ENCODE measurements at places on chromosomes 13 and 19.

DNA sequence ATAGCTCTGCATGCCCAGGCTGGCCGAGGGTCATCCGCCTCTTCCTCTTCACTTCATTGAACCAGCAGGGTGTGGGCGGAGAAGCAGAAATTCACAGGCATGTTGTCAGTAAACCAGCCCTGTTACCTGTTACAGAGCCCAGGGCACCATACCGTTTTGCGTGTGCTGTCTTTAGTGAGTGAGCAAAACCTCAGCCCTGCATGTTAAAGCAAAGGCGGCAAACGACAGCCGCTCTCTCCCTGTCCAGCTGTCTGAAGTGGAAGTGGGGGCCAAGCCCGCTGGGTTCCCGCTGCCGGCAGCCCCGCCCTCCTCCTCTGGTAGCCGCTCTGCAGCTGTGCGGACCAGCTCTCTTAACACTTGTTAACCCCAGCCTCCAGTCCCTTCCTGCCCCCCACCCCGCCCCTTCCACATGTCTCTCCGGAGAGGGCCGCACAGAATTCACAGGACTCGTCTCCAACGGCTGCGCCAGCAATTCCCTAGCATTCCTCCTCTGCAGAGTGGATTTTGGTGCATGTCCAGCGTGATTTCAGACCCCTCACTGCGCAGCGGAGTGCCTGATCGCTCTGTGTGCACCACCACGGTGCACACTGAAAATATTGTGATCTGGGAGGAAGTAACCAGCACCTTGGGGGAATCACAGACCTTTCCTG lies 12.7 kb downstream of the KLHL26 start:
- no peak for DNase-seq
- peaks cover 44% of the 10 kb centered on the region for H3K4me1 ChIP-seq
- no peaks in the 10 kb centered on the region for H3K36me3 ChIP-seq
- no peaks in the 10 kb centered on the region for H3K27me3 ChIP-seq
- H3K27ac ChIP-seq, result peak overlapping the region; percentile 86

DNA sequence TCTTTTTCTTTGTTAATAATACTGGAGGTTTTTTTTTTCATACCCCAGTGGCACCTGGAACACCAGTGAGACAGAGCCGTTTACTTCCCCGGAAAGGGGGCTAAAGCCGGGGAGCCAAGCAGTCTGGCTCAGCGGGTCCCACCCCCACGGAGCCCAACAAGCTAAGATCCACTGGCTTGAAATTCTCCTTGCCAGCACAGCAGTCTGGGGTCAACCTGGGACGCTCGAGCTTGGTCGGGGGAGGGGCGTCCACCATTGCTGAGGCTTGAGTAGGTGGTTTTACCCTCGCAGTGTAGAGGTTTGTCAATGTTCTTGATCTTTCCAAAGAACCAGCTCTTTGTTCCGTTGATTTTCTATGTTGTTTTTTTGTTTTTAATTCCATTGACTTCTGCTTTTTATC lies 94.6 kb upstream of the DIAPH3 start:
- no peak for DNase-seq
- H3K4me3 ChIP-seq, result no peak overlapping the region
- H3K27me3 ChIP-seq, result no peaks in the 10 kb centered on the region
- no peak overlapping the region for H3K27ac ChIP-seq

GRCh38 chr13:66940113-66940512 lies 290.0 kb downstream of the PCDH9 start:
- H3K4me3 ChIP-seq, result no peak overlapping the region
- no peaks in the 10 kb centered on the region for H3K36me3 ChIP-seq
- H3K4me1 ChIP-seq, result no peaks in the 10 kb centered on the region
- DNase-seq, result no peak
- H3K27ac ChIP-seq, result no peak overlapping the region

DNA sequence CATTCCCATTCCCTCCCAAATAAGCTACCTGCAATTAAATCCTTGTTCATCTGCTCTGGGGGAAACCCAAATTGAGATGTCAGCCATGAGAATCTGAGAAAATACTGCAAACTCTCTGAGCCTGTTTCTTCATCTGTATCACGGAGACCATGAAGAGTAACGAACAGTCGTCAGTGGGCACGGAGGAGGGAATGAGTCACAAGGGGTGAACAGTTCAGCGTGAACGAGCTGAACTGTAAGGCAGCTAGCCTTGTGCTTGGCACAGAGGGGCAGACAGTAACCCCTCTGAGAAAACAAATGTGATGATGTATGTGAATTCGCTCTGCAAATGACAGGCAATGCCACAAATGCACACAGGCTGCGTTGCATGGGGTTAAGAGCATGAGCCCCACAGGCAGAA lies 288.7 kb downstream of the FOXO1 start:
- no peaks in the 10 kb centered on the region for H3K27me3 ChIP-seq
- peaks cover 12% of the 10 kb centered on the region for H3K4me1 ChIP-seq
- no peaks in the 10 kb centered on the region for H3K36me3 ChIP-seq
- DNase-seq, result peak; percentile 72
- H3K27ac ChIP-seq, result no peak overlapping the region
- H3K4me3 ChIP-seq, result peak overlapping the region; percentile 23

DNA sequence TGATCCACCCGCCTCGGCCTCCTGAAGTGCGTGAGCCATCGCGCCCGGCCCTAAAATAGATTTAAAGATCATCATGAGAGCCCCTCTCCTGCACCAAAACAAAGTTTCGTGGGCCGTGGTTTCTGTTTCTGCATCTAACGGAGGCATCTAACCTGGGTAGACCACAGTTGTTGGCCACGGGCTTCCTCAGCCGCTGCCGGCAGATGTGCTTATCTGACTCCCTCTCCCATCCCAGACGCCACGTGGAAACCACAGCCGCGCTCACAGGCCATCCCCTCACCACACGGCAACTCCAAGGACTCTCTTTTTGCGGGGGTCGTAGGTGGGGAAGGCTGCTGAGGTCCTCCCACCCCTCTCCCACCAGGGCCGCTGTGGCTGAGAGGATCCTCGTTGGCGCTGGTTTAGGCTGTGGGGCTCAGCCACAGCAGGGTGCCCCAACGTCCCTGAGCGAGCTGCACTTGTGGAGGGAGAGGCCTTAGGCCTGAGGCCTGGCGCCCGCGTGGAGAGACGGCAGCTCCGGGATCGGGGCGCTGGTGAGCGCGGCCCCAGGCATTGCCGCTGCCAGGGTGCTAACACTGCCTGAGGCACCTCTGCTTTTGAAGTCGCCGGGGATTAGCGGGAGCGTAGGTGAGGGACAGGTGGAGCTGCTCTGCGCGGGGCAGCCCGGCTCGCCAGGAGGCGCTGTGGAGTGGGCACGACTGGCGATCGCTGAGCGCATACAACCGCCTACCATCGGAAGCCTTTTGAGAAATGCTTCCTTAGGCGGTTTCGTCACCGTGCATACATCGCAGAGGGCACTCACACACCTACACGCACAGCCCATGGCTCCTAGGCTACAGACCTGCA lies 8.9 kb downstream of the ZSCAN1 start:
- no peak for DNase-seq
- H3K27ac ChIP-seq, result no peak overlapping the region
- H3K36me3 ChIP-seq, result no peaks in the 10 kb centered on the region
- H3K4me3 ChIP-seq, result no peak overlapping the region

- peaks cover 14% of the 10 kb centered on the region for H3K4me1 ChIP-seq
- H3K27me3 ChIP-seq, result no peaks in the 10 kb centered on the region
- no peaks in the 10 kb centered on the region for H3K36me3 ChIP-seq
These were observed 10.7 kb downstream of the MARCHF2 start for GRCh38 chr19:8423817-8424223.

DNA sequence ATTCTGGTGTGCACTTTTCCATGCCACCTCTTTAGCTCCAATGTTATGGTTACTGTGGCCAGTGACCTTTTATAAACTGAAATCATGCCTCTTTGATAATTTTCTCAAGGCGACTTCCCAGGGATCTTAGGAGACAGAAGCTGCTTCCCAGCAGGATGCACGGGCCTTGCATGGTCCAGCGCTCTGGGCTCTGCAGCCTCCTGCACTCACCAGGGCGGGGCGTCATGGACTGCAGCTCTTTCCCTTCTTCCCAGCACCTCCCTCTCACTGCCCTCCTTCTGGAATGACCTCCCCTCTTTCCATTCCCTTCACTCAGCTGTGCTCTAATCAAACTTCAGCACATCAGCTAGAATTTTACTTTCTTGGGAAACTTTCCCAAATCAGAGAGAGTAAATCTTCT lies 318.3 kb downstream of the IRS2 start:
- no peak for DNase-seq
- no peak overlapping the region for H3K4me3 ChIP-seq
- no peak overlapping the region for H3K27ac ChIP-seq
- no peaks in the 10 kb centered on the region for H3K4me1 ChIP-seq
- H3K36me3 ChIP-seq, result no peaks in the 10 kb centered on the region
- no peaks in the 10 kb centered on the region for H3K27me3 ChIP-seq

DNA sequence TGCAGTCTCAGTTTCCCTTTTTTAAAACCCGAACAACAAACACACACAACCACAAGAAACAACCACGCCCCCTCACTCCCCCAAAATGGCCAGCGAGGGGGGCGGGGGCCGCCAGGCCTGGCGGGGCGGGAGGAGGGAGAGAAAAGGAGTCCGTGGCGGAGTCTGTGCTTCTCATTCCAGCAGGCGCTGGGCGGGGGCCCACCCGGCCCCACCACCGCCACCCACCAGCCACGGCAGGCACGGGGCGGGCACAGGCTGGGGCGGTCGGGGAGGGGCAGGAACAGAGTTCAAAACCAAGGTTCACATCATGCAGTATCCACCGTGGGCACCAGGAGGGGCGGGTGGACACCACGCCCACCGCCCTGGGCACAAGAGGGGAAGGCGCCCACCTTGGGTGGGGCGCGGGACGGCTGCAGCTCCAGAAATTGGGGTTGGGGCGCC lies 12.9 kb downstream of the DPF1 start:
- H3K4me1 ChIP-seq, result peaks cover 29% of the 10 kb centered on the region
- H3K36me3 ChIP-seq, result no peaks in the 10 kb centered on the region
- peak overlapping the region; percentile 75 for H3K27ac ChIP-seq
- H3K27me3 ChIP-seq, result peaks cover 5% of the 10 kb centered on the region
- peak overlapping the region; percentile 28 for H3K4me3 ChIP-seq

- DNase-seq, result no peak
- no peak overlapping the region for H3K27ac ChIP-seq
- peaks cover 16% of the 10 kb centered on the region for H3K36me3 ChIP-seq
- H3K27me3 ChIP-seq, result no peaks in the 10 kb centered on the region
- no peak overlapping the region for H3K4me3 ChIP-seq
These were observed 7.3 kb downstream of the NOSIP start for GRCh38 chr19:49573009-49573408.

DNA sequence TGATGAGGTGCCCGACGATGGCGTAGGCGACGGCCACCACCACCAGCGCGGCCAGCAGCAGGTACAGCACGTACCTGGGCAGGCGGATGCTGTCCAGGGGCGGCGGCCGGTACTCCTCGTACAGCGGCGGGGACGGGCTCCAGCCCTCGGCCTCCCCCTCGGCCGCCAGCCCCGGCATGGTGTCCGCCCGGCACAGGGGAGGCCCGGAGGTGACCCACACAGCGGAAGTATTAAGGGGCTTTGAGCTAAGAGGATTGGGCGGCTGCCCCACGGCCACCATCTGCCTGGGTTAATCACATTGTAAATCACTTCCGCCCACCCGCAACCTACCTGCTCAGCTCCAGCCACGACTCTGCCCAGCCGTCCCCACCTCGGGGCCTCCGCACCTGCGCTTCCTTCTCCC lies at the start of gene SMIM44:
SMIM44 (minus strand) TSS at position 216 of the 403 bp plus-strand sequence; CDS start at position 178, 38 bp downstream.
- H3K27ac ChIP-seq, result no peak within 1 kb of the TSS
- DNase-seq, result no peak
- H3K27me3 ChIP-seq, result no peaks in the 10 kb centered on the region
- no peak within 1 kb of the TSS for H3K4me3 ChIP-seq
- H3K36me3 ChIP-seq, result no peaks in the 10 kb centered on the region

DNA sequence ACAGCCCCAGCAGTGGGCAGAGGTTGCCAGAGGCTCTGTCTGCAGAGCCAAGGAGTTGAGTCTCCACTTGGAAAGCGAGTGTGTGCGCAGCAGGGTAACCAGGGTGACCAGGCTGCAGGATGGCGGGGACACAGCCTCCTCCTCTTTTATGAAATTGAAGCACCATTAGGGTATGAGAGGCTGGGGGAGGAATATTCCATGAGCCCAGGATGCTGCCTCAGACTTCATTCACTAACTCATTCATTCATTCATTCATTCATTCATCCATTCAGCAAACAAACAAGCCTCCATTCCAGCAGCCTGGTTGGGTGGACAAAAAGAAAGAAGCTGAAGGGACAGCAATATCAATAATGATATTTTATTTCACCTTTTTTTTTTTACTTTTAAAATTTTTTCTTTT lies 6.6 kb upstream of the LMTK3 start:
- H3K4me3 ChIP-seq, result no peak overlapping the region
- no peaks in the 10 kb centered on the region for H3K36me3 ChIP-seq
- H3K27ac ChIP-seq, result no peak overlapping the region
- H3K27me3 ChIP-seq, result no peaks in the 10 kb centered on the region
- no peak for DNase-seq
- H3K4me1 ChIP-seq, result peaks cover 8% of the 10 kb centered on the region

DNA sequence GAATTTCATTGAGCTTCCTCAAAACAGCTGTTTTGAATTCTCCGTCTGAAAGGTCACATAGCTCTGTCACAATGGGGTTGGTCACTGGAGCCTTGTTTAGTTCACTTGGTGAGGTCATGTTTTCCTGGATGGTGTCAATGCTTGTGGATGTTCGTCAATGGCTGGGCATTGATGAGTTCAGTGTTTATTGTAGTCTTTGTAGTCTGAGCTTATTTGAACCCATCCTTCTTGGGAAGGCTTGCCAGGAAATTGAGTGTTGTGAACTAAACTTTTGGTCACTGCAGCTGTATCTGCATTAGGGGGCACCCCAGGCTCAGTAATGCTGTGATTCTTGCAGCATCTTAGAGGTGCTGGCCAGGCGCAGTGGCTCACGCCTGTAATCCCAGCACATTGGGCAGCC lies 22.0 kb downstream of the BLOC1S3 start:
- H3K27me3 ChIP-seq, result no peaks in the 10 kb centered on the region
- no peak overlapping the region for H3K4me3 ChIP-seq
- no peak overlapping the region for H3K27ac ChIP-seq
- no peaks in the 10 kb centered on the region for H3K36me3 ChIP-seq
- H3K4me1 ChIP-seq, result peaks cover 4% of the 10 kb centered on the region

- H3K36me3 ChIP-seq, result no peaks in the 10 kb centered on the region
- H3K27ac ChIP-seq, result peak within 1 kb of the TSS; percentile 92
- peak; percentile 90 for DNase-seq
- H3K4me3 ChIP-seq, result peak within 1 kb of the TSS; percentile 50
- H3K27me3 ChIP-seq, result no peaks in the 10 kb centered on the region
These were observed at the start of gene PLA2G4C for GRCh38 chr19:48110350-48110966. PLA2G4C (minus strand) TSS chr19:48110817; CDS start chr19:48106529, 4,288 bp downstream.
